ENCODE measurements at places on chromosomes 16 and 17.

DNA sequence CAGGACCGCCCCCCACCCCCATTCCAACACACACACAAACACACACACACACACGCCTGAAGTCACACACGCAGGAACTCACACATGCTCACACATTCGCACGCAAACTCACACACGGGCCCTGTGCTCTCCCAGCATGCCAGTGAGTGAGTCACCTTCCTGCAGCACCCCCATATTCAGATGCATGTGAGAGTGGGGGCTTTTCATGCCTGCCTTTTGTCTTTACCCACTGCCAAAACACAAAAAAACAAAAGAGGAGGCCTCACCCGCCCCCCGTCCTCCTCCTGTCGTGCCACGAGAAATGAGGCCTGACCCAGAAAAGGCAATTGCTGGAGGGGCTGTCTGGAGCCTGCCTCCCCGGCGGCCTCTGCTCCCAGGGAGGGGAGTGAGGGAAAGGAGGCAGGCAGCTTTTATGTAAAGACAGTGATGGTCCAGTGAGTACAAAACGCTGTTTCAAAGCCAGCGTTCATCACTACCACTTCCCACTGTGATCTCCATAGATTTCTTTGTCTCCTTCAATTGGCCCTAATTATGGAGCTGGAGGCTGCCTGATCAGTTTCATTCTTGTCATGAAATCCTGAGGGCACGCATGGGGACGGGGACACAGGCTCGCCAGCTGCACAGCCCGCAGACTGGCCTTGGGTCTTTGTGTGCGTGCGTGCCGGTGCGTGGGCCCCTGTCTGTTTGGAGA lies 29.5 kb upstream of the GSE1 start:
- DNase-seq, result no peak

DNA sequence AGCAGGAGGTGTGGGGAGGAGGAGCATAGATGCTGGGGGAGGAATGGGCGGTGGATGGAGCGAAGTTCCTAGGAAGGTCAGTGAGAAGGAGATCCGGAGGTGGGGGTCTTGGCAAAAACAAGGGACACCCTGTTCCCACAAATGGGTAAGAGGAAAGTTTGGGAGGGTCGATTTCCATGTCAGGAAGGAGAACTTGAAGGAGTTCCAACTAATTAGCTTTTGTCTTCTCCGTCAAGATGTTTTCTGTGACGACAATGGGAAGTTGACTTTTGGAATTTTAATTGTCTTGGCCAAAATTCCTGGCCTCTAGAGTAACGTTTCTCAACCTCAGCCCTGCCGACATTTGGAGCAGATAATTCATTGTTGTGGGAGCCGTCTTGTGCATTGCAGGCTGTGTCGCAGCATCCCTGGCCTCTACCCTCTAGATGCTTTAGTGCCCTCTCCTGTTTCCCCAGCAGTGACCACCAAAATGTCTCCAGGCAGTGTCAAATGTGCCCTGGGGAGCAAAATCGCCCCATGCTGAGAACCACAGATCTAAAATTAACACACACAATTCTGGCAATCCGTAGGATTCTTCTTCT lies 97.1 kb downstream of the PITPNC1 start:
- DNase-seq, result no peak

DNA sequence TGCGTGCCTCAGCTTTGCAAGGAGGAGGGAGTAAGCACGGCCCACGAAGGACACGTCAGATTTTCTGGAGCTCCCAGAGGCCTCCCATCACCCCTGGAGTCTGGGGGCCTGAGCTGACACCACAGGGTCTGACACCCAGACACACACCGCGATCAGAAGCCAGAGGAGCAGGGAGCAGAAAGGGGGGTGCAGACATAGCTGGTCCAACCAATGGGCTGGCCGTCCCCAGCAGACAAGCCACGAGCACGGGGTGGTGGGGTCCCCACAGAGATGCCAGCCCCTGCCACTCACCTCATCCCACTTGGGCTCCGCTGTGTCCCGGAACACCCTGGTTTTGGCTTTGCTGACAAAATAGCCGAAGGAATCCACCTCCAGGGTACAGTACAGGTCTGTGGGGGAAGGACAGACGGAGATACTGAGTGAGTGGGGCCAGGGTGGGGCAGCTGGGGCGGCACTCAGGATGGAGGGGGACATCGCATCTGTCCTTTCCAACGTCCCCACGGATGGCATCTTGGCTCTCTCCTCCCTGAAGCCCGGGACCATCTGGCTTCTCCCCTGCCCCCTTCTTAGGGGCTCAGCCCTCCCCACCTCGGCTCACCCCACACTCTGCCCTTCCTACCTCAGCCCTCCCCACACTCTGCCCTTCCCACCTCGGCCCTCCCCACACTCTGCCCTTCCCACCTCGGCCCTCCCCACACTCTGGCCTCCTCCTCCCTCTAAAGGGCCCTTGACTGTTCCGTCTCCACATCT lies 53.5 kb downstream of the TIMM22 start:
- no peak for DNase-seq

DNA sequence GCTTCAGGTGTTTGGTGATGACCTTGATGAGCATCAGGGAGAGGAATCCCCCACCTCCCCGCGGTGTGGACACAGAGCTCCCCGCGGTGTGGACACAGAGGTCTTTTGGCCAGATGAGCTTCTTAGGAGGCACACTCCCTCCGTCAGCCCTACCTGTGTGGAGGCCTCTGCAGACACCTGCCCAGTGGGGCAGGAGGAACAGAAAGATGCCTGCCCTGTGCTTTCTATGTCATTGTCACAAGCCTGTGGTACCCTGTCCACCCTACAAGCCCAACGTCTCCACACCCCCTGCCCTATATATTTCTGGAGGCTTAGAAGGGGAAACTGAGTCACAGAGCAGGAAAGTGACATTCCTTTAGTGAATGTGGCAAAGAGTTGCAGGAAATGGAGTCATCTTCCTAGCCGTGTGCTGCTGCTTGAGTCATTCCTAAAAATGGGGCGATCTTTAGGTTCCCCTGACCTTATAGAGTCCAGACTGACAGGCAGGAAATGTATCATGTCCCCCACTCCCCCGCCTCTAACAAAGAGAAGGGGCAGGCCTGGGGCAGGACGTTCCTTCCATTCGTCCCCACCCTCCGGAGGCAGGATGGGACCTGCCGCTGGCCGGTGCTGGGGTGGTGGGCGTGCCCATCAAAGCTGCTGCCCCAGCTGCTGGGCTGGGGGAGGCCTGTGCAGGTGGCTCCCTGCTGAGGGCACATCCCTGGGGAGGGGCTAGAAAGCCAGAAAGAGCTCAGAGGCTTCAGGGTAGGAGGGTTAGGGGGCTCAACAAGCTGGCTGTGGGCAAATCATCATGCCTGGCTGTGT lies 1.0 kb upstream of the C16orf74 start:
- DNase-seq, result peak; percentile 97

- no peak for DNase-seq
These were observed 11.0 kb downstream of the C17orf67 start for GRCh38 chr17:56822725-56823124.

GRCh38 chr17:74210191-74211140 lies 2.9 kb upstream of the TTYH2 start:
- DNase-seq, result no peak

DNA sequence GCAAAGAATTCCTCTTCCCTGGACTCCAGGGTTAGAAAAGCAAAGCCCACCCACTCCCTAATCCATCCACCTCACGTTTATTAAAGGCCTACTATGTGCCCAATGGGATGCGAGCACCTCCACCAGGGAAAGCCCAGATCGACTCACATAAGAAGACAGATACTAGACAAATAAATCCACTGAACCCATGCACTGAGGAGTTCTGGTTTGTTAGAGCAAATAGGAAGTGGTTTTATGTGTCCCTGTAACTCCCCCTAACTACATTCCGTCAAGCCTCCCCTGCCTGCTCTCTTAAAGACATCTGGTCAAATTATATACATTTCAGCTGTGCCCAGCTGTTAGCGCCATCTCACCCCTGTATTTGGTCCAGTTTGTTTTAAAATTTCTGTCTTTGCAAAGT lies 218.5 kb upstream of the RPL38 start:
- DNase-seq, result no peak

DNA sequence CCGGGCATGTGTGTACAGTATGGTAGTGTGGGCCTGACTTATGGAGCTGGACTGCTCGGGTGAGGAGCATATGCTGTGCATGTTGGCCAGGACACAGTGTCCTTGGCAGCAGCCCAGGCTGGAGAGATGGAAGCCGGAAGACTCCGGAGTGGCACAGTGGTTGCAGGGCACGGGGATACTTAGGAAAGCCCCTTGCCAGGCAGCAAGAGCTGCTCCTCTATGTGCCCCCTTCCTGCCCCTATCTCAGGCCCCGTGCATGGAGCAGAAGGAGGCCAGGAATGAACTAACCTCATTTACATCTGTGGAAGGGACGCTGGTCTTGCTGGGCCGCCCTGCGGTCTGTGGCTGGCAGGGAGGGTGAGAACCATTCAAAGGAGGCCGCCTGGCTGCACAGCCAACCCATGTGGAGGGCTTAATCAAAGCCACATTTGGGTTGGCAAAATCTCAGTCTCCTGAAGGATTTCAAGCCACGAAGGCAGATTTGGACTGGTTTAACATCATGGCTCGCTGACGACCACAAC lies 32.2 kb upstream of the RCVRN start:
- DNase-seq, result no peak

DNA sequence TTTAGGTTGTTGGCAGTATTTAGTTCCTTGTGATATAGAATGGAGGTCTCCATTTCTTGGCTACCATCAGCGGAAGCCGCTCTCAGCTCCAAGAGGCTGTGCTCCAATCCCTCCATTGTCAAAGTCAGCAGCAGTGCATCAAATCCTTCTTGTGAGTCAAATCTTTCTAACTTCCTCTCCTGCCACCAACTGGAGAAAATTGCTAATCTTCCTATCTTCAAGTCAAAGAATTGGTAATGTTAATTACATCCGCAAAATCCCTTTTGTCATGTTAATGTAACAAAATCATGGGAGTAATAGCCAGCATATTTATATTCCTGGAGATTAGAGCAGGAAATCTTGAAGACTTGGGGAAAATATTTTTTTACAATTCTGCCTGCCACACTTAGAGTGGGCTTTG lies 436.4 kb upstream of the DYNLRB2 start:
- no peak for DNase-seq

- DNase-seq, result no peak
These were observed 113.8 kb upstream of the SMURF2 start for GRCh38 chr17:64775701-64776570.

GRCh38 chr16:57244463-57244766 lies 644 bp upstream of the ARL2BP start:
- no peak for DNase-seq

DNA sequence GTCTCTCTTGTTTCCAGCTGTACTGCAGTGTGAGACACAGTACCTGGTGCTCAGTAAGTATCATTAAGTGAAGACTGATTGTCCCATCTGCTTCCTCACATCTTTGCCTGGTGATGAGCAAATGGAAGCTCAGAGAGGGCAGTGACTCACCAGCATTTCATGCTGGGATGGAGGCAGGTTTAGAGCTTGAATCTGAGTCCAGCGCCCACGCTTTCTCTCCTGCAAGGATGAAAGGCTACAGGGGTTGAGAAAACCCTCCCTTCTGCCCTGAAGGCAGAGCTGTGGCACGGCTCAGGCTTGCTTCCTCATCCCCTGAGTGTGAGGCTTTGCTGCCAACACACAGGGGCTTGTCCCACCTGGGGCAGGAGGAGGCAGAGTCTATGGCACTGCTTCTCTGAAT lies 1.5 kb upstream of the RNF112 start:
- DNase-seq, result no peak

GRCh38 chr17:2853283-2854142 lies 57.3 kb downstream of the RAP1GAP2 start:
- DNase-seq, result no peak

- no peak for DNase-seq
These were observed at the start of gene NECAB2 for GRCh38 chr16:83967838-83968305. Gene NECAB2 (plus strand): TSS chr16:83968244. CDS start chr16:83968649, 405 bp downstream.

DNA sequence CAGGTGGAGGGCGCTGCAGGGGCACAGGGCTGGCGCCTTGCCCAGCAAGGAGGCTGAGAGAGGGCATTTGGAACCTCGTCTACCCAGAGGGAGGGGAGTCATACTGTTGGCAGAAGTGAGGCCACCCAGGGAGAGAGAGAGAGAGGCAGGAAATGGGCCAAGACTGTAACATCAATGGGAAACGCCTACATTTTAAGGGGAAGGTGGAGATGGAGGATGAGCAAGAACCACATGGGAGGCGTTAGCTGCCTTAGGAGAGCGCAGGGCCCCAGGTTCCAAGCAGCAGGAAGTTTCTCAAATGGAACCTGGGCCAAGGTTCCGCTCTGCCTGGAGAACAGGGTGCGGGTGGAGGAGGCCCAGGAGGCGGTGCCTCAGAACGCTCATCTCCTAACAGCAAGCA lies 2.7 kb upstream of the WFDC1 start:
- DNase-seq, result no peak

DNA sequence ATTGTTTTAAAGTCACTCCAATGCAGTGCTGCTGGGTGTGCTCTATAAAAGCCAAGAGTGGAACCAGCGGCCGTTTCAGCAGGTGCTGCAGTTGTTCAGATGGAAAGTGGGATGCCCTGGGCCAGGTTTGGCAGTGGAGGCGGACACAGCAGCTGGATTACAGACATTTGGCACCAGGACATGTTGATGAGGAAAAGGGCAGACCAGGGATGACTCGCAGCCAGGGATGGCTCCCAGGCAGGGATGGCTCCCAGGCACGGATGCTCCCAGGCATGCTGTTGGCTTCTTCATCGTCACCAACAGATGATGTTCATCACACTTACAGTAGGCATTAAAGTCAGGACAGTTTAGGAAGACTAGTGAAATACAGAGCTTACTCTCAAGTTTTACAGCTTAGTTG lies 10.0 kb downstream of the GAN start:
- no peak for DNase-seq

DNA sequence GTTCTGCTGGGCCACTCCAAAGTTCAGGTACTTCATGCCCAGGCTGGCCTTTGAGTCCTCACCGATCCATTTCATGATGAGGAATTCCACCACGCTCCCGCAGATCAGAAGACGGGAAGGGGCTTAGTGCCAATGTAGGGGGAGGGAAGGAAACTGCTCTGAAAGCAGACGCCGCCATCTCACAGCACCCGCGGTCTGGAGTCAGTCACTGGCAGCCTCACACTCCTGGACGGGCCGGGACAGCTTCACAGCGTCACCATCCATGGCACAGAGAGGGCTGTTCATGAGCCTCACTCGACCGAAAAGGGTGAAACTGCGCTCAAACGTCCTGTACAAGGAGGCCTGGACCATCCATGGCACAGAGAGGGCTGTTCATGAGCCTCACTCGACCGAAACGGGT lies 62.0 kb downstream of the RPH3AL start:
- DNase-seq, result peak; percentile 42

GRCh38 chr17:44997733-44998520 lies 29.8 kb upstream of the C1QL1 start:
- no peak for DNase-seq

Measured in RWPE2 (cell line).